Sigmoid colon (tissue), 7 donors: ENCODE measurements at places on chromosomes 11 and 22. TPM values are rescaled to one million over a fixed set of nuclear protein-coding genes. Genes with fewer than 3 reads are reported as not detected.

DNA sequence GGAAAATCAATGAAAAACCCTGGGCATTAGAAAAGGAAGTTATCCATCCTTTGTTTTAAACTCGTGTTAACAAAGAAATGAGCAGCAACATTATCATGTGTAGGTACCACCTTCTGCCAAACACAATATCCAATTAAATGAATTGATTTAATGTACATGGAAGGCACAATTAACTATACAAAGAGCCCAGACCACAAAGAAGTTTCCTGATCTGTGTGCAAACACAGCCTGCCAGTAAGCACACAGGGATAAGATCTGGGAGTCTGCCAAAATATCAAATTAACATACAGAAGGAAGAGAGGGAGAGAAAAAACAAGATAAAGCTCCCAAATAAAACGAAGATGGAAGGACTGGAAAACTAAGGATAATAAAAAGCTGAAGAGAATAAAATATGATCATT is 54.1 kb upstream of the SLC25A1 start:
- no peak overlapping the region for H3K27ac ChIP-seq
- no peak overlapping the region for H3K4me3 ChIP-seq
- peaks cover 6% of the 10 kb centered on the region for H3K36me3 ChIP-seq
- H3K4me1 ChIP-seq = no peaks in the 10 kb centered on the region
- no peak for DNase-seq

DNA sequence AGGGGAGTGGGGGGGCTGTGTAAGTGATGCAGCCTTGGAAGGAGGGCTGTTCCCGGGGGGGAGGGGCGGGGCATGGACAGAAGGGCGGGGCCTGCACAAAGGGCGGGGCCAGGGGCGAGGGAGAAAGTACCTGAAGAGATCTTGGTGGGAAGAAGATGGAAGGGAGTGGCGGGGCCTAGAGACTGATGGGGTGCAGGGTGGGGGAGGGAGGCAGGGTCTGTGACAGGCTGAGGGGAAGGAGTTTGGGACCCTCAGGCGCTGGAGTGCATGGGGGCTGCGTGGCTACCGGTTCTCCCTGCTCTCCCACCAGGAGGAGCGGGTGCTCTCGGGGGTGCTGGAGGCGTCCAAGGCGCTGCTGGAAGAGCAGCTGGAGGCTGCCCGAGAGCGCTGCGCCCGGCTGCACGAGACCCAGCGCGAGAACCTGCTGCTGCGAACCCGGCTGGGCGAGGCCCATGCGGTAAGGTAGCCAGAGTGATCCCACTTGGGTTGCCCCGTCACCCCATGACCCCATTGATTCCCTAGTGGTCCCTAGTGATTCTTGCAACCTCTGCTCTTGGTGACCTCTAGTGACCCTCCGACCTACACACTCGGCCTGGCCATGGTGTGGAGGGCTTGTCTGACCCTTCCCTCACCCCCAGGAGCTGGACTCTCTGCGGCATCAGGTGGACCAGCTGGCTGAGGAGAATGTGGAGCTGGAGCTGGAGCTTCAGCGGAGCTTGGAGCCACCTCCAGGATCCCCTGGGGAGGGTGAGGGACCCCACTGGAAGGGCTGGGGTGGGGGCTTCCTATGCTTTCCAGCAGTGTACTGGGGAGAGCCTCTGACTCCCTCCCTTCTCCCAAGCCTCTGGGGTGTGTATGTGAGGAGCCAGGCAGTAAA is 3.1 kb downstream of the CCDC88B start:
- no peaks in the 10 kb centered on the region for H3K36me3 ChIP-seq
- H3K4me3 ChIP-seq = peak overlapping the region; percentile 35
- H3K27ac ChIP-seq = peak overlapping the region; percentile 78
- no peaks in the 10 kb centered on the region for H3K27me3 ChIP-seq
- no peak for DNase-seq
- H3K4me1 ChIP-seq = peaks cover 17% of the 10 kb centered on the region

DNA sequence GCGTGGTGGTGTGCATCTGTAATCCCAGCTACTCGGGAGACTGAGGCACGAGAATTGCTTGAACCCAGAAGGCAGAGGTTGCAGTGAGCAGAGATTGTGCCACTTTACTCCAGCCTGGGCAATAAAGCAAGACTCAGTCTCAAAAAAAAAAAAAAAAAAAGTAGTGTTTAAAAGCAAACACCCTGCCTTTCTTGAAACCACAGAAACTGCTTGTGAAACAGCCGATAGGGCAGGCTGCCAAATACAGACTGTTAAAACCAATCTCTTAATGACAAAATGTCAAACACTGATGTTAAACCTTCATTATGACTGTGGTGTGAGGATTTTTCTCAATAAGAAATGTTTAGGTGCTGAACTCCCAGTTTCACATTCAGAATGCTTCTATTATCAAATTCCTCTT is 27.3 kb downstream of the MARK2 start:
- H3K4me1 ChIP-seq = peaks cover 49% of the 10 kb centered on the region
- H3K4me3 ChIP-seq = no peak overlapping the region
- H3K27me3 ChIP-seq = no peaks in the 10 kb centered on the region
- DNase-seq = peak; percentile 71
- no peak overlapping the region for H3K27ac ChIP-seq

- no peak for DNase-seq
- H3K27me3 ChIP-seq = no peaks in the 10 kb centered on the region
- H3K4me1 ChIP-seq = peaks cover 29% of the 10 kb centered on the region
- no peak overlapping the region for H3K4me3 ChIP-seq
These were observed 6.8 kb downstream of the APOL1 start for GRCh38 chr22:36259615-36260300.

GRCh38 chr22:25346859-25347751 is 127.7 kb downstream of the CRYBB2 start:
- no peak overlapping the region for H3K4me3 ChIP-seq
- peak; percentile 38 for DNase-seq
- H3K36me3 ChIP-seq = peaks cover 16% of the 10 kb centered on the region
- no peak overlapping the region for H3K27ac ChIP-seq

DNA sequence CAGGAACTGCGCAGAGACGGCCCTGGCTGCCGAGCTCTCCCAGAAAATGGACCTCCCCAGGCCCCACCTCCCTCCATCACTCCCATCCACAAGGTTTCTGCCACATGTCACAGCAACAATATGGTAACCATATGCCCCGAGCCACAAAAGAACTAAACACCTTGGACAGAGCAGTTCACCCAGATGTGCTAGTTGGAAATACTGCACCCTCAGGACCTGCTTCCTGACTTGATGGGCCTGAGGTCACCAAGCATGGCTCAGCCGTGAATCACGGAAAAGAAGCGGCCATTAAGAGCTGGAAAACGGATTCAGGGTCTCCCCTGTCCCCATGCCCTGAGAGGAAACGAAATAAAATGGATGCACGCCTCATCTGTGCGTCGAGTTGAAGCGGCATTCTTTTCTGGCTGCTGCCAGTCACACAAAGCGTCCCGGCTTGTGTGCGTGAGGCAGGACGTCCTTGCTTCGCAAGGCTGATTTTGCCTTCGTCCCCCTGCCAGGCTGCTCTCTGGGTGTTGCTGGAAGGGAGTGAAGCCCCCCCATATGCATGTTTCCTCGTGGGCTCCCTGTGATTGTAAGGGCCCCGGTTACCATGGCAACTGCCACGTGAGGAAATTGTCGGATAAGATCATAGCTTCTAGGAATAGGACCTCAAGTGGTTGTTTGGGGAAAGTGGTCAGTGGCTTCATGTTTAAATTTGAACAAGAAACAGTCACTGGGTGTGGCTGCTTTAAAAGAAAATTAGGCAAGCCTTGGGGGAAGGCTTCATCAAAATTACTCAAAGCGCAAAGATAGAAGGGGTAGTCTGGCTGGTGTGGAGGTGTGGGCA is 51.7 kb downstream of the FLI1 start:
- no peak overlapping the region for H3K27ac ChIP-seq
- H3K4me3 ChIP-seq = no peak overlapping the region
- no peak for DNase-seq
- no peaks in the 10 kb centered on the region for H3K4me1 ChIP-seq
- H3K36me3 ChIP-seq = no peaks in the 10 kb centered on the region

- H3K36me3 ChIP-seq = no peaks in the 10 kb centered on the region
- DNase-seq = no peak
- H3K4me3 ChIP-seq = no peak overlapping the region
- no peaks in the 10 kb centered on the region for H3K27me3 ChIP-seq
These were observed 61.3 kb upstream of the BARX2 start for GRCh38 chr11:129314371-129314770.

GRCh38 chr22:37459206-37459605 is 27.0 kb downstream of the MFNG start:
- no peak overlapping the region for H3K4me3 ChIP-seq
- H3K4me1 ChIP-seq = no peaks in the 10 kb centered on the region
- no peaks in the 10 kb centered on the region for H3K36me3 ChIP-seq
- no peak for DNase-seq

GRCh38 chr11:96614846-96615245 is 225.0 kb downstream of the JRKL start:
- no peaks in the 10 kb centered on the region for H3K4me1 ChIP-seq
- no peaks in the 10 kb centered on the region for H3K27me3 ChIP-seq
- H3K27ac ChIP-seq = no peak overlapping the region

- peak; percentile 52 for DNase-seq
- no peak overlapping the region for H3K4me3 ChIP-seq
- peaks cover 58% of the 10 kb centered on the region for H3K4me1 ChIP-seq
These were observed 60.5 kb downstream of the CD82 start for GRCh38 chr11:44625759-44626523.

DNA sequence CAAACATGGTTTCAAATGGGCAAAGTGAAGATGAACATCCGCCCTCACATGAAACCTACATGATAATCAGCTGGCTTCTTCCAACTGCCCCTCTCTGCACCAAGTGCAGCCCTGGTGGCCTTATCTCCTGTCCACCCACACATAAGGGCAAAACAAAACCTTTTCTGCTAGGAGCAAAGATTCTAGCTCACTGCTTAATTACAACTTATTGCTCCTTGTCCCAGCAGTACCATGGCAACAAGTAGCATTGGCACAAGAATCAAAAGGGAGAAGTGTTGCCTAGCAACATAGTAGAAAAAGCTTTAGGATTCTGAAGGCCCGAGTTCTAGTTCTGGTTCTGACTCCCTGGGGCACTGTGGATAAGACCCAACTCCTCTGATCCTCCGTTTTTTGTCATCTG is 68.7 kb upstream of the BMAL1 start:
- no peaks in the 10 kb centered on the region for H3K27me3 ChIP-seq
- H3K27ac ChIP-seq = no peak overlapping the region
- no peak overlapping the region for H3K4me3 ChIP-seq
- no peaks in the 10 kb centered on the region for H3K4me1 ChIP-seq
- no peaks in the 10 kb centered on the region for H3K36me3 ChIP-seq

DNA sequence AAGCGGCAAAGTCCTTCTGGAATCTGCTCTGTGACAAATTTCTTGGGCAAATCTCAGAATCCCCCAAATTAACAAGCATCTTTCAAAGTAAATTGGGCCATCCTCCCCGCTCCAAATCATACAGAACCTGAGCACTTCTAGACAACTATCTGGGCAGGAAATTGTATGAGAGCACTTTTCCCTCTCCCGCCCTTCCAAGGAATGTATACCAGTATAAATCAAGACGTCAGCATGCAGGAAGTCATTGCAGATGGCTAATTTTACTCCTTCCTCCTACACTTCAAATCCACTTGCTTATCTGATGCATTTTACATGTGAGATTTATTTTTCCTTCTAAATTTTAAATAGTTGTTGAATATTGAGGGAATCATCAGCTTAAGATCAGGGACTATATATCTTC is 52.1 kb downstream of the NTM start:
- DNase-seq = no peak
- H3K4me1 ChIP-seq = no peaks in the 10 kb centered on the region
- no peak overlapping the region for H3K4me3 ChIP-seq
- H3K27ac ChIP-seq = no peak overlapping the region
- H3K36me3 ChIP-seq = no peaks in the 10 kb centered on the region

- DNase-seq = no peak
- no peaks in the 10 kb centered on the region for H3K4me1 ChIP-seq
- H3K27me3 ChIP-seq = no peaks in the 10 kb centered on the region
- H3K27ac ChIP-seq = no peak overlapping the region
- no peak overlapping the region for H3K4me3 ChIP-seq
These were observed 17.6 kb upstream of the SPON1 start for GRCh38 chr11:13944911-13945425.

DNA sequence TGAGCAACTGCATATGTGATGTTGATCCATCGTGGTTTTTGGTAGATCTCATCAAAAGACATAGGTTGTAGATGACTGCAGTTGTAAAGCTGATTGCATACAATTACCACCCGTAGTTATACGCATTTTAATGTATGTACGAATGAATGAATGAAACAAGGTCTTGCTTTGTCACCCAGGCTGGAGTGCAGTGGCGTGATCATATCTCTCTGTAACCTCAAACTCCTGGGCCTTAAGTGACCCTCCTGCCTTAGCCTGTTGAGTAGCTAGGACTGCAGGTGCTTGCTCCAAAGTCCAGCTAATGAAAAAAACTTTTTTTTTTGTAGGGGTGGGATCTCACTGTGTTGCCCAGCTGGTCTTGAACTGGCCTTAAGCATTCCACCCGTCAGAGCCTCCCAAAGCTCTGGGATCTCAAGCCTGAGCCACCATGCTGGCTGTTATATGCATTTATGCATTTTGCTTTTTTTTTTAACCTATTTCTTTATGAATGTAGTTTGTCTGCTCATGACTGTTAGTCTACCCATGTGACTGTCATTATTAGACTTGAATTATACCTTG is 53.5 kb downstream of the PPP6R3 start:
- no peak for DNase-seq
- no peaks in the 10 kb centered on the region for H3K27me3 ChIP-seq
- H3K36me3 ChIP-seq = no peaks in the 10 kb centered on the region
- no peak overlapping the region for H3K27ac ChIP-seq
- no peak overlapping the region for H3K4me3 ChIP-seq

- no peaks in the 10 kb centered on the region for H3K36me3 ChIP-seq
- no peak overlapping the region for H3K4me3 ChIP-seq
- H3K27ac ChIP-seq = no peak overlapping the region
- no peaks in the 10 kb centered on the region for H3K27me3 ChIP-seq
- peaks cover 24% of the 10 kb centered on the region for H3K4me1 ChIP-seq
- DNase-seq = no peak
These were observed 50.5 kb upstream of the ZBED5 start for GRCh38 chr11:10908215-10908951.

DNA sequence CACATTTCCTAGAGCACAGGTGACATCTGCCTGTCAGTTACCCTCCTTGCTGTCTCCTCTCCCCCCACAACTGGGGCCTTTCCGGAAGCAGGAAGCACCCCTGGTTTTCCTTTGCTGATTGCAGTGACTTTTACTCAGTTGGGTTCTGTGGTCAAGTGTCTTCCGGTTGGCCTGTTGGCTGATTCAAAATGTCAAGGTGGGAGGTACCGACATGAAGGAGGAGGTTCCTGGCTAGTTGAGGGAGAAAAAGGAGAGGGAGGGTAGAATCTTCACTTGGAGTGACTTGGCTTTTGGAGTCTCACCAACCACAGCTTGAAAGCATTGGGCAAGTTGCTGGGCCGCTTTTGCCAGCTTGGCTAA is 9.3 kb upstream of the ADAMTS15 start:
- no peak overlapping the region for H3K27ac ChIP-seq
- no peaks in the 10 kb centered on the region for H3K27me3 ChIP-seq
- H3K36me3 ChIP-seq = no peaks in the 10 kb centered on the region
- peaks cover 13% of the 10 kb centered on the region for H3K4me1 ChIP-seq
- no peak overlapping the region for H3K4me3 ChIP-seq

The ELMOD1 gene
- 1.4 TPM for total RNA-seq

The MISFA gene
- not detected for total RNA-seq

The MOV10L1 gene
- 1.8 TPM for total RNA-seq

The MDK gene
- 38.8 TPM for total RNA-seq

The CCDC188 gene
- not detected for total RNA-seq

The ZC3H12C gene
- total RNA-seq = 19.4 TPM

The IL18 gene
- 5.8 TPM for total RNA-seq

The RPUSD4 gene
- 19.3 TPM for total RNA-seq

The RASD2 gene
- 22.8 TPM for total RNA-seq

The DDI1 gene
- total RNA-seq = not detected

The LRRC10B gene
- total RNA-seq = 4.4 TPM
